Stimulated activated CD4-positive, alpha-beta T cell treated with anti-CD3 and anti-CD28 coated beads, Interleukin-15, amount 100 ng/mL, for 1 hour (primary cell): ENCODE measurements at places on chromosomes 2 and 18.

- no peak for DNase-seq
Measured at GRCh38 chr2:5339473-5339872, 352.7 kb upstream of the SOX11 start.

DNA sequence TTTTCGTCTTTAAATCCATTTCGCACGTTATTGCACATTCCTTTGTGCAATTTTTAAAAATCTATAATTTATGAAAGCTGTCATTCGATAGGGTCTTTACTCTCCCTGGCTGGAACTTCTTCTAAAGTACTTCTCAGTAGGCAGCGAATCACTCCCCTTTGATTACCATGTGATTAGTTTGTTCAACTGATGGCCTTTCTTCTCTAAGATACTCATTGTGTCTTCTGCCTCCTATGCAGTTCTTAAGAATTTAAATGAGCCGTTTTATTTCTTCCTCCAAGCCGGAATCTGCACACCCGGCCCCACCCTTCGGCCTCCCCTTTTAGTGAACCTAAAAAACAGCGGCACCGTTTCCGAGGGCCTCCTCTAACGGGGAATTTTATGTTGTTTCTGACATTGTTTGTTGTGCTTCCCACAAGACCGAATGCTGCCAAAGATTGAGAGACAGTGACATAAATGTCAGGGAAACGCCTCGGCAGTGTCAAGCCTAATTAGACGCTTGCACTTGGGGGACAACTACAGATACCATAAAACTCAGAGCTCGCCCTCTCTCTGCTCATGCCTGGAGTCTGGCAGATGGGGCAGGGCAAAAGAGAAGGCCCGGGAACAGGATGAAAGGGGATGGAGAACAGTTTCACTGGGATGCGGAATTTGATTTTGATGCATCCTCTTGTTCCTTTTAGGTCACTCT, 255.3 kb downstream of the BCL11A start:
- no peak for DNase-seq

GRCh38 chr2:218961651-218962570, 2.4 kb downstream of the CDK5R2 start:
- DNase-seq = peak; percentile 18

DNA sequence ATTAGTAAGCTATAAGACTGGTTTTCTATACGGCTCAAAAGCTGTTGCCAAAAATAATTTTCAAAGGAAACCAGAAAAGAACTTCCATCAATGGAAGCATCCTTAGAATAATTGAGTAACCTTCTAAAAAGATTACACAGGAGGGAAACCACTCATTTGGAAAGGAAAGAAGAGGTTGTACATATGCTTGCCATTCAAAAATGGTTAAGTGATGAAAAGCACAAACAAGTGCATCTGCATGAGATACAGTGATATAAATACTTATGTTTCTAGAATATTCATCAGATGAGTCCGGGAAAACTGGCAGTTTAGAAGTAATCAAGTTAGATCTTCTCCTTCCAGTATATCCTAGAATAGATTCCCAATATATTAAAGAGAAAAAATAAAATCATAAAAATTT, 20.1 kb upstream of the SMAD2 start:
- DNase-seq = no peak

DNA sequence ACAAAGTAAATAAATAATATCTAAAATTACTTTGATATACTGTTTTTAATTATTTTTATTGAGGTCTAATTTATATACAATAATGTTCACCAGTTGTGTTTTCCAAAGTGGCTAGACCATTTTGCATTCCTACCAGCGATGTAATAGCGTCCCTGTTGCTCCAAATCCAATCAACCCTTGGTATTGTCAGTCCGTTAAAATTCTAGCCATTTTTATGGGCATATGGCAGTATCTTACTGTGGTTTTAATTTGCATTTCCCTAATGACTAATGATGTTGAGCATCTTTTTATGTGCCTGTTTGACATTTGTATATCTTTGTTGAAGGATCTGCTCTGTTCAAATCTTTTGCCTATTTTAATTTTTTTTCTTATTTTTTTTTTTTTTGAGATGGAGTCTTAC, 185.0 kb downstream of the PRPF40A start:
- DNase-seq = no peak

GRCh38 chr2:105800036-105800713, 55.5 kb downstream of the NCK2 start:
- DNase-seq = no peak

DNA sequence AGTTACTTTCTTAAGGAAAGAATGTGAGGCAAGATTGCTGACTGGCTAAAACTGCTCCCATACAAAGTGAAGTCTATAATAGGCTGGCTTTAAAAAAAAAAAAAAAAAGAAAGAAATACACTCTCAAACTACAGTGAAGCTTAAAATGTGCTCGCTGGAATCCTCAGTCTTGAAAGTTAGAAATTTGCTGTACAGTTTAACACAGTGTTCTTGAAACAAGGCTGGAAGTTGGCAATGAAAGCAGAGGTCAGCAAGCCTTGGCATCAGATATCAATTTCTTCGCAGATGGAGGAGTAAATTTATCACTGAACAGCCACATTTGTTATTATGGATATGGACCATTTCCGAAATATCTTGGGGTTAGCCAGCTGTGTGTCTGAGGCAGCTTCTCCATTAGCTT, 392.9 kb downstream of the ZNF516 start:
- no peak for DNase-seq

DNA sequence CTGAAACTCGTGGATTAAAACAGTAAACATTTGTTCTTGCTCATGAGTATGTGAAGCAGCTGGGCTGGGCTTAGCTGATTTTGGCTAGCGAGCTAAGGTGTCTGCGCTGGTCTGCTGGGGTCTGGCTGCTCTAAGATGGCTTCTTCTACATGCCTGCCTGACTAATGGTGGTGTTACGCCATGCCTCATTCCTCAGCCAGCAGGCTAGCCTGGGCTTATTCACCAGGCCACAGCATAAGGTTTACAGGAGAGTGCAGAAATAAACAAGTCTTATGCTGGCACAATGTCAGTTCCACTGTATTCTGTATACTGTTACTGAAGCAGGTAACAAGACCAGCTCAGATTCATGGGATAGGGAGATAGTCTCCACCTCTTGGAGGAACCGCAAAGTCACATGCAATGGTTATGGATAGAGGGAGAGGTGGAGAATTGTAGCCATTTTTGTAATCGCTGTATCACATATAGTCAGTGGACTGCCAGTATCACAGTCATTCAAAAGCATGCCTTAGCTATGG, 80.0 kb downstream of the RHBDD1 start:
- no peak for DNase-seq

- DNase-seq = no peak
Measured at GRCh38 chr2:228417956-228418355, 236.5 kb upstream of the SPHKAP start.

DNA sequence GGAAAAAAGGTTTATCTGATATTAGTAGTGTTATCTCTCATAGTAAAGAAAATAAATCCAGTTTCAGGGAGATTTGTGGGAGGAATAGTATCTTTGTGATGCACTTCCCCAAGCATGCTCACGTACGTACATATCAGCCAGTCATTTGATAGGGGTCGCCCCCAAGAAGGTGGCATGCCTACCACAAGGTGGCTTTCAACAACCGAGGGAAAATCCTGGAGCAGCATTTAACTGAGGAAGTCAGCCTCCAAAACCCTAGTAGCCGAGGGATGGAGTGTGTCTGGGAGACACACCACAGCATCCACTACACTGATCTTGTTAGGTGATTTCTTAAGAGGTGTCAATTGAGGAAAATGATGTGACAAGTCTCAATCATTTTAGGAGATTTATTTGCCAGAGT, 623.9 kb downstream of the NYAP2 start:
- no peak for DNase-seq
